ENCODE measurements at places on chromosomes 6 and 20.
A peak's percentile ranks its signal among the peaks of the same experiment; 100 is the strongest.

GRCh38 chr6:20879121-20879520 lies 344.9 kb downstream of the CDKAL1 start:
- no peak for DNase-seq

GRCh38 chr6:111992851-111993250 lies 61.1 kb upstream of the CCN6 start:
- no peak for DNase-seq

DNA sequence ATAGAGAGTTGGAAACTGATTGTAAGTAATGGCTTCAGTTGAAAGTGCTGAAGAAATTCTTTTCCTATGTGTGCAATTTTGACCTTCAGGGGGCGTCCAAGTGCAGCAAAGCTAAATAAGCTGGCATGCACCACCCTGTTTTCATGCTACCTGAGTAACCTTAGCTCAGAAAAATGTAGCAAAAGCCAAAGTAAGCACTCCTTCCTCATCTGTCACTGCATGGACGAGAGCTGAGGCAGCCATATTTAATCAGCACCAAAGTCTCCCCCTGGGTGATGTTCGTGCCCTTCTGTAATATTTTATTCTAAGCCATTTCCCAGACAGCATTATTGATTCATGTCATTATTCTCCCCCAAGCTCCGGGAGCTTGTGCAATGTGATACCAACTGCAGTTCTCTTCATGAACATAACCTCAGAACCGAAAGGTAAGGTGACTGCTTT lies 123.1 kb downstream of the RPS12 start:
- peak; percentile 84 for DNase-seq

DNA sequence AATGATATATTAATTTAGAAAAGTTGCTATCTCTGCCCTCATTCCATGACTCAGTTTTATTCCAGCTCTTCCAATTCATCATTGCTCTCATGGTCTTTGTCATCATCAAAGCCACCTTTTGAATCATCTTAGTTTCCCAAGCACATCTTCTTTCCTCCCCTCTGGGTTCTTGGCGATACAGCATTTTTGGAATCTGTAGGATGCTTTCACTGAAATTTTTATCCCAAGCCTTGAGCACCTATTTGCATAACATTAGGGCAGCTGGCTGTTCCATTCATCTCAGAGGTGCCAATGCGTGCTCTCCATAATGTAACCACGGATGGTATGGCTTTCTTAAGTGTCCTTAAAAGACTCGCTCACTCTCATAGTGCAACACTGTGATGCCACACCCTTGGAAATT lies 100.4 kb downstream of the SNX5 start:
- no peak for DNase-seq

DNA sequence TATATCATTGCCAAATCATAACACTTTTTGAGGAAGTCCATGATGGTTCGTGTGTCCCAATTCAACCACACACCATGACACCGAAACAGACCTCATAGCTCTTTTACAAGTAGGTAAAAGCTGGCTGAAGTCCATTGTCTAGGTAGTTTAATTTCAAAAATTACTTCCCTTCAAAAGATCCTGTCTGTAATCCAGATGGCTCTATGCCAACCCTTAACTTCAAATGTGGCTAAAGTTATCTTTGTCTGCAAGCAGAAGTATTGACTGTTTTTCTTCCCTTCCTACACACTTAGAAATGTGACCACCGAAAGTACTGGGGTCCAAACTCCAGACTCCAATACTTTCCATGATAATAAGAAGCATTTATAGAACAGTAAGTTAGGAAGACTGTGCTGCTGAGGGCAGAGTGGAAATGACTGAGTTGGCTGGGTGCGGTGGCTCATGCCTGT lies 8.3 kb upstream of the TIAM2 start:
- no peak for DNase-seq

- DNase-seq: no peak
Observed at GRCh38 chr6:678520-678919, 14.4 kb downstream of the EXOC2 start.

DNA sequence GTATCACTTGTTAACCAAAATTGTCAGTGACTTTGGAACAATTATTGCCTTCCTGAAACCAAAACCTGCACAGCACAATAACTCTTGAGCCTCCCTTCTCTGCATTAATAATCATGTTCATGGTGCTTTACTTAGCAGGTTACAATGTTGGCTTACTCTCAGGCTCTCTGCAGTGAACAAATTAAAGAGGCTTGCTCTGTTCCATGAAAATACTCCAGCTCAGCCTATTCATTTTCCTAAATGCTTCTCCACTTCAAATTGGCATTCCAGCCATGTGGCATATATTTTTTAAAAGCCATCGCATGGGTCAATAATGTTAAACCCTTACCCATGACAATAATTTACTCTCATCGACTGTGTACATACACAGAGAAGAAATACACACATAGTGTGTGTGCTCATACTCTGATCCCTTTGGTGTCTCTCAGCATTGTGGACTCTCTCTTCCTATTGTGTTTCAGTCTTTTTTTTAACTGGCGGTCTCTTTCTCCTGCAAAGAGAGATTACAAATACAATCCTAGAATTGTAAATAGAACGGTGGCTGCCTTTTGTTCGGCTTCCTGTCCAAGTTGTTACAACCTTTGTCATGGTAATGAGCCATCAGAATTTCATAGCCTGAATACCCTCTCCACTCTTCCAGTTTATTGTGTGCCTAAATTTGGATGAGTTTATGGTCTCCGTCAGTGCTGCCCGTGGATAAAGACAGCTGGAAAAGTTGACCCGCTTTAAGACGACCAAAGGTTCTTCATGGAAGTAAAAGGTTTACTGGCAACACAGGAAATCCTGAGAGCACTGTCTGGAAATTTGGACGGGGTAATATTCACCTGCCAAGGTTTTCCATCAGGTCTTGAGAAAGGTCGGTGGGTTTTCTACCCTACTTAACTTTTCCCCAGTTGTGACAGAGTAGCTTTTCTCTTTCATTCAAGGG lies 263.6 kb downstream of the CD83 start:
- DNase-seq: peak; percentile 77

DNA sequence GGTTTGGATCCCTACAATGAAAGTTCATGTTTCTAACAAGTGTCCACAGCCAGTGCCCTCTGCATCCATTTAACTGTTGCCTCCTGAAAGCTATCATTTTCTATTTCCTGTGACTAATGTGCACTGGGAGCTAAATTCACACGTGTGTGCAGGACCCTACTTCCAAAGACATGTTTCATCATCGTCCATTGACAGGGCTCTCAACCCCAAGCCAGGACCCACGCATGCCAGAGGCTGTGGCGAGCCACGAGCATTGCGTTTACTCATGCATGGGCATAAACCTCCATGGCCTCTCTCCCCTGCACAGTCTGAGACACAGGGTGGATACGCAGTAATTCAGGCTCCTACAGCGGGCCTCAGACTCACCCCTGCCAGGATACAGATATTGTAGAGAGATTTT lies 153.2 kb downstream of the MAFB start:
- no peak for DNase-seq

- no peak for DNase-seq
Observed at GRCh38 chr6:37021356-37022129, 16.1 kb downstream of the FGD2 start.

DNA sequence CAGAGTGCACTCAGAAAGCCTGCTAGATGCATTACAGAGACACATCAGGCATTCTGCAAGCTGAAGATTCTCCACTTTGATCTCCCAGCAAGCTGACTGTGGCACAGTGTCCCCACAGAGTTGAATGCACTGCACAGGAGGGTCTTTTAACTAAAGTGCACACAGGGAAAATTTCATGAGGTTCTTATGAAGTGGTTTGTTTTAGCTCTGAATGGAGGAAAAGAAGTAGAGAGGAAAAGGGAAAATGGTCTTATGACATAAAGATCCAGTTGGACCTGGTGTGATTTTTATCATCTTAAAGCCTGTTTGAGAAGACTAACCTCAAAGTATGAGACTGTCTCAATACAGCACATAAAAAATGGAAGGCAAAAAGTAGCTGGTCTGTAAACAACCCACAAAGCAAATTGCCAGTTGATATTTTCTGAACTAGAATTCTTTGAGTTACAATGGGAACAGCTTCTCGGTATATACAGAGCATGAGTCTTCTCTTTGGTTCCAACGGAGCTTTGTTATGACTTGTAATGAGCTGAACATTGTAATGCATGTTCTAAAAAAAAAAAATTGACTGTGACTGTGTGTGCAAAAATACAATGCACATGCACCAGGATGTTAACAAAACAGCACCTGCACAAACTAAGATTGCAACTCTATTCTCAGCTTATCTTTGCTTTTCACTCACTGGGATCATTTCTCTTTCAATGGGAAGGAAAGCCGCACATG lies 383.0 kb upstream of the ID4 start:
- DNase-seq: no peak

DNA sequence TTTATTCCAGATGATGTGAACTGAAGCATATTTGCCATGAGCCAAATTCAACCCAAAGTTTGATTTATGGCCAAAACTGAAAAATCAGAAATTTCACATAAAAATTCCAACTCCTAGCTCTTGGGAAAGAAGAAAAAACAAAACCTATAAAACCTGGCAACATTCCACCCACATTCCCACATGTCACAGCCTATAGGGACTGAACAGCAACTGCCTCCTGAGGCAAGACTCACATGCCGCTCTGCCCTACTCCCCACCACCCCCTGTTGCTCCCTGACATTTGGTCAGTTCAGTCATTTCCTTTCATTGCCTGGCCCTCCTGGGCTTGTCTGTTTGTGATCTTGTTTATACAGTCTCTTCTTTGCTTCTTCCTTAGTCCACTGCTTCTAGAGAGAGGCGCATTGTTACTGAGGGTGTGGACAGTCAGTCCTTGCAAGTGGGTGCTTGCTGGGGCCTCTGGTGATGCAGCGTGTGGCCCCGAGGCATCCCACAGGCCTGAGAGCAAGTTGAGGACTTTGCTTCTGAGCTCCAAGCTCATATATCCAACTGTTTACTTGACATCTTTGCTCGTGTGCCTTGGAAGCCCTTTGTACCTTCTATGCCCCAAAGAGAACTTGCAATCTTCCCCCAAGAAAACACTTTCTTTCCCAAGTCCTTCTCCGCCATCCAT lies 31.4 kb downstream of the NFATC2 start:
- DNase-seq: no peak

DNA sequence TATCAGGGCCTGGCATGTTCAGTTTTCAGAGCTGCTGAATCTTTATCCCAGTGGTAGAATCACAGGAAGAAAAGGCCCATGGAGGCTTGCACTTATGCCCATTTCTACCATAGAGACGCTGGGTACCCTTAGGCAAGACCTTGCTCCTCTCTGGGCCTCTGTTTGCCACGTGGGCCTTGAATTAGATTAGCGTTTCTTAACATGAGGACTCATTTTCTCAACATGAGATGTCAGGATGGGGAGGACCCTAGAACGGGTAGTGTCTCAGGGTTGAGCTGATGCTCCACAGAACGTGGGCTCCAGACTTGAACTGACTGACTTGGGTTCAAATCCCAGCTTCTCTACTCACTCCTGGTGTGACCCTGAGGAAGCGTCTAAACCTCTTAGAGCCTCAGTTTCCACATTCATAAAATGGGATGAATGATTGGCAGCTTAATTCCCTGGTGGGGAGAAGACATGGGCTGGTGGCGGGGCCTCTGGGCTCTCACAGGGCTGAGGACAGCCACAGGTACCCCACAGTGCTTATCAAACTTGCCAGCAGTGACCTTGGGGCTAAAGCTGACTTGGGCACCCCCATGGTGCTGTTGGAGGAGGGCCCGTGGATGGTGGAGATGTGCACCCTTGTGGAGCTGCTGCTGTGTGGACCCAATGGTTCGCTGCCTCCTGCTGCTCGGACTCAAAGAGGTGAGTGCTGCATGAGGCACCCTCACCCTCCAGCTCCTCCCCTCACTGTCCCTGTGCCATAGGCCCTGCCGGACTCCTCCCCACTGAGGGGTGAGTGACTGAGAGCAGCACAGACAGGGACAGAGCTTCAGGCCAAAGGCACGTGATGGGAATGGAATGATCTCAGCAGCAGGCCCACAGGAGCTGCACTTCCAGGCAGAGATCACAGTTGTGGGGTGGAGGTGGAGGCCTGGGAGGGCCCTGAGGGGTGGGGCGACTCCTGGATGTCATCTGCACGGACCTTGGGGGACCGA lies 28.2 kb downstream of the SUN5 start:
- no peak for DNase-seq

- no peak for DNase-seq
Observed at GRCh38 chr6:168967281-168967925, 286.2 kb downstream of the THBS2 start.

- DNase-seq: no peak
Observed at GRCh38 chr20:10653599-10654249, 20.1 kb downstream of the JAG1 start.

DNA sequence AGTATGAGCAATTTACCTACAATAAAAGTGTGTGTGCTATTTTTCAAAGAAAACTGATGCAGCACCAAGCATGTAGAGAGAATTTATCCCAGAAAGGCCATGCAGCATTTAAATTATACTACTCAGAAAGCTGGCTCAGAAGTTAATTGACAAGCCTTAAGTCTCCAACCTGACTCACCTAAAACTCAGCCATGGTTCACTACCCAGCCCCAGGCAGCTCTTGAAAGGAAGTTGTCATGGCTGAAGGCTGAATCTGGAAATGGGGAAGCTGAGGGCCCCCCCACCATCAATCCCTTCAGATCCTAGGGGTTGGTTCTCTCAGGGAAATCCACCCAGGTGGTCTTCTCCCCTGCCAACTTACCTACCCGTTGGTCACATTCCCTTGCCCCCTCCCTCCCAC lies 19.7 kb downstream of the PPIL6 start:
- no peak for DNase-seq

- no peak for DNase-seq
Observed at GRCh38 chr20:53332022-53332837, 261.4 kb downstream of the ZNF217 start.

DNA sequence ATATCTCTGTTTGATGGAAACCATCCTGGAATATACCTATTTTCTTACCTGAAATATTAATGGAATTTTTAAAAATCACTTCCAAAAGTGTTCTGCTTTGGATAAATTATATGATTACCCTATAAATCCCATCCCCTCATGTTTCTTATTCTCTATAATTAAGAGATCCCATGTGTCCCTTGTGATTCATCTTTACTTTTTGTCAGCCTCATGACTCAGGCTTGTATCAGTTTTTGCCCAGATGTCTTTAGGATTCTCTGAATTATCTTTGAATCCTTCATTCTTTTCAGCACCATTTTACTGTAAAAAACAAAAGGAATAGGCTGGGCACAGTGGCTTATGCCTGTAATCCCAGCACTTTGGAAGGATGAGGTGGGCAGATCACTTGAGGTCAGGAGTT lies 804.5 kb upstream of the CITED2 start:
- DNase-seq: no peak
